Endothelial cell of umbilical vein (primary cell): ENCODE measurements at places on chromosomes 2 and 18. TPM values are rescaled to one million over a fixed set of nuclear protein-coding genes. Genes with fewer than 3 reads are reported as not detected.
A peak's percentile ranks its signal among the peaks of the same experiment; 100 is the strongest.

The LYPD1 gene
- polyA plus RNA-seq: 105 and 121 TPM in 2 replicates

The SLC4A3 gene
- polyA plus RNA-seq: 0.24 and 0.29 TPM in 2 replicates

The GTF3C2 gene
- polyA plus RNA-seq: 59.7 and 68.3 TPM in 2 replicates

DNA sequence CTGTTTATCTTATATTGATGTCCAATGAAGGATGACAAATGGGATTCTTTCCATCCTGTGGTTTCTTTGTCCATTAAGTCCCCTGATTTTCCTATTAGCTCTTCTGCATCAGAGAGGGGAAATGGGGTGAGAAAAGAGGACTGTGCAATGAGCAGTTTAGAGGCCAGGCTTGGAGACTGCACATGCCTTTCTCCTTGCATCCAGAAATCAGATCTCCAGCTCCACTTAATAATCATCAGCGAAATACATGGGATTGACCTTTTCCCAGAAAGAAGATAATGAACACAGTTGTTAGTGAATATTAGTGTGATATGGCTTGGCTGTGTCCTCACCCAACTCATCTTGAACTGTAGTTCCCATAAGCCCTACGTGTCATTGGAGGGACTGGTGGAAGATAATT is 697.4 kb downstream of the CBLN2 start:
- no peak overlapping the region for H3K4me3 ChIP-seq
- no peaks in the 10 kb centered on the region for H3K27me3 ChIP-seq
- no peak overlapping the region for H3K27ac ChIP-seq
- no peak for DNase-seq

GRCh38 chr2:181778621-181779201 is 98.4 kb upstream of the NEUROD1 start:
- no peaks in the 10 kb centered on the region for H3K36me3 ChIP-seq
- peak; percentile 49 for DNase-seq
- no peaks in the 10 kb centered on the region for H3K27me3 ChIP-seq
- peak overlapping the region; percentile 40 for H3K27ac ChIP-seq

DNA sequence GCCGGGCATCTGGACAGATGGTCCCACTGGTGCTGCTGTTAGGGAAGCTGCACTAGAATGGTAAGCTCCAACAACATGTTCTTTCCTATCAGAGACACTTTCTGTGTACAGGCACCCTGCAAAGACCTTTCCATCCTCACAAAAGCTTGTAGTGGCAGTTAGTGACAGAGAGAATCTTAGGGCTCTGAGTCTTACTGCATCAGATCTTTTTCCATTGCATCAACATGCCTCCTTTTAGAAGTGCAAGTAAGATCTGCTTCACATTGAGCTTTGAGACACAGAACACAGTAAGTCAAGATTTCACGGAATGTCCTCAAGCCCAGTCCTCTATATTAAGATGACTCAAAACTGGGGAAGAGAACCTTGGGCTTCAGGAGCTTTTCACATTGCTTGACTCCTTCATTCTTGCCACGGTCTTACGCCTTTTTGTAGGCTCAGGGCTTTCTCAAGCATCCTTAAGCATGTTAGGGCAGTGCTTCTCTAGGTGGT is 52.6 kb downstream of the ARL4C start:
- DNase-seq: no peak
- no peaks in the 10 kb centered on the region for H3K36me3 ChIP-seq

DNA sequence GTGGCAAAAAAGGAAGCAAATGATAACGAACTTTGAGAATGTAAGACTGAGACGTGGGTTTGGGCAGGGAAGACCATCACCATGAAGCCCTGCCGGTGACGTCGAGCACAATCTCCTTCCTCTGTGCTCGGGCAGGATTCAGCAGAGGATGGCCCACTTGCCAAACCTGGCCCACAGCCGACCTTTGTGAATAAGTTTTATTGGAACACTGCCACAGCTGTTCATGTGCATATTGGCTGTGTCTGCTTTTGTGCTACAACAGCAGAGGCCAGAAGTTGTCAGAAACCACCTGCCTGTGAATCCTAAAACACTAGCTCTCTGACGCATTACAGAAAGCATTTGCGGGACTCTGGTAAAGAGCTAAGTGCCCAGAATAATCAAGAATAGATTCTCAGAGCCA is 223.9 kb downstream of the MYT1L start:
- DNase-seq: no peak
- H3K4me1 ChIP-seq: no peaks in the 10 kb centered on the region
- H3K27ac ChIP-seq: no peak overlapping the region
- no peak overlapping the region for H3K4me3 ChIP-seq
- H3K36me3 ChIP-seq: no peaks in the 10 kb centered on the region

GRCh38 chr2:108616318-108616717 is 82.0 kb downstream of the LIMS1 start:
- DNase-seq: no peak
- no peaks in the 10 kb centered on the region for H3K27me3 ChIP-seq
- H3K36me3 ChIP-seq: no peaks in the 10 kb centered on the region
- peak overlapping the region; percentile 43 for H3K27ac ChIP-seq
- H3K4me1 ChIP-seq: peaks cover 61% of the 10 kb centered on the region

DNA sequence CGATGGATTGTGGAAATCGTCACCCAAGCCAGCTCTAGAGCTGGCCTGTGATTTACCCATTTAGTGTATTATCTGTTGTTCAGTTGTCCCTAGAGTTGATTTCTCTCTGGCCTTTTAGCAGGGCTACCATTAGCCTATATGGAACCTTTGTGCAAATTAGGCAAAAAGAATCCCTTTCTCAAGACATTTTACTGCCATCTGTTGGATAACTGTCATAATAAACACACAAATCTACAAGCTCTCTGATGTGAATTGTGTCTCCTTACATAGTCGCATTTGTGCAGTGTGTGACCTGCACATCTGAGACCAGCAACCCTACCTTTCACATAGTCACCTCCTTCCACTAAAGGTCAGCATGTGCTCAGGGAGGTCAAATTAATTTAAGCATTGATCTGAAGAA is 34.0 kb downstream of the LOXHD1 start:
- no peak overlapping the region for H3K27ac ChIP-seq
- H3K36me3 ChIP-seq: no peaks in the 10 kb centered on the region
- H3K4me3 ChIP-seq: no peak overlapping the region
- peaks cover 7% of the 10 kb centered on the region for H3K4me1 ChIP-seq
- H3K27me3 ChIP-seq: no peaks in the 10 kb centered on the region
- no peak for DNase-seq

GRCh38 chr2:88831792-88832248 is 140.3 kb downstream of the RPIA start:
- no peaks in the 10 kb centered on the region for H3K36me3 ChIP-seq
- peak; percentile 23 for DNase-seq
- no peak overlapping the region for H3K27ac ChIP-seq
- no peaks in the 10 kb centered on the region for H3K27me3 ChIP-seq
- peaks cover 22% of the 10 kb centered on the region for H3K4me1 ChIP-seq
- H3K4me3 ChIP-seq: no peak overlapping the region

DNA sequence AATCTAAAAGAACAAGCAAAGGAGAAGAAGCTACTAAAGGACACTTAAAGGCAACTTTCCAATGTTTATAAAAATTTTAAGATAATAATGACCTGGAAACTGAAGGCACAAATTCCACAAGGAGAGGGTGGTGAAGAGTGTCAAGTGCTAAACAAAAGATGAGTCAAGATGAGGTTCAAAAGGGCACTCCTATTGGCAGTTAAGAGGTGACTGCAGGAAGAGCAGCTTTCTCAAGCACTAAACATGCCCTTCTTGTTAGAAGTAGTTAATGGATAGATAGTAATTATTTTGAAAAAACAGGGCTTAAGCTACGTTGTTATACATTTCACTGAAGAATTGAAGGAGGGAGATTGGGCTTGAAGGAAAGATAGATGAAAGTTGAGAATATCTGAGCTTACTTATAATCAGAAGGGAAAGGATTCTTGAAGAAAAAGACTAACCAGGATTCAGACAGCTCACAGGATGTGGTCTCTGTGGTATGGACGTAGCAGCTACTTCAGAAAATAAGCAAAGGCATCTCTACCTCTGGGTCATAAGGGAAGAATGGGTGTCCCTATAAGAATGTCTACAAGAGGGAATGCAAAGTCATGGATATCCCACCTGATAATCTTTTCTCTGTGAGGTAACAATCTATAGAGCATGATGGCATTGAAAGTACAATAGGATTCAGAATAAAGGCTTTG is 454.7 kb upstream of the SLC39A10 start:
- H3K27me3 ChIP-seq: no peaks in the 10 kb centered on the region
- no peak for DNase-seq
- no peaks in the 10 kb centered on the region for H3K4me1 ChIP-seq
- H3K4me3 ChIP-seq: no peak overlapping the region

DNA sequence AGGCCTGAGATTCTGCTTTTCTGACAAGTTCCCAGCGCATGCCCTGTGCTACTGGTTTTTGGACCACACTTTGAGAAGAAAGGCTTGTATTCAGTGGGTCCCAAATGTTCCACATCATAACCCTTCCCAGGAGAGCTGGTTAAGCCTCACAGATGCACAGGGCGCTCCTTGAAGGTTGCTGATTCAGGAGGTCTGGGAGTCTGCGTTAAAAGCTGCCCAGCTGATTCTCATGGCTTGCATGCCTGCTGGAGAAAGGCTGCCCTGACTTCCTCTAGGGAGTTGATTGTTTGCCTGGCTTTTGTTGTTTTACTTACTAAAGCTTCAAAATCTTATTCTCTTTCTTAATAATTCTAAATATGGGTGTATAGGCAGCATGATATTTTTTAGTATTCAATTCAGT is 20.7 kb downstream of the CRYGD start:
- H3K4me3 ChIP-seq: no peak overlapping the region
- H3K27me3 ChIP-seq: no peaks in the 10 kb centered on the region
- no peaks in the 10 kb centered on the region for H3K4me1 ChIP-seq

- H3K27ac ChIP-seq: no peak overlapping the region
- no peaks in the 10 kb centered on the region for H3K4me1 ChIP-seq
- H3K36me3 ChIP-seq: no peaks in the 10 kb centered on the region
- DNase-seq: no peak
- no peak overlapping the region for H3K4me3 ChIP-seq
- H3K27me3 ChIP-seq: no peaks in the 10 kb centered on the region
These were observed 44.2 kb upstream of the TAF1B start for GRCh38 chr2:9799011-9799596.

- H3K4me1 ChIP-seq: no peaks in the 10 kb centered on the region
- H3K27ac ChIP-seq: no peak overlapping the region
- no peaks in the 10 kb centered on the region for H3K27me3 ChIP-seq
These were observed 116.2 kb downstream of the ADCYAP1 start for GRCh38 chr18:1020731-1021344.

DNA sequence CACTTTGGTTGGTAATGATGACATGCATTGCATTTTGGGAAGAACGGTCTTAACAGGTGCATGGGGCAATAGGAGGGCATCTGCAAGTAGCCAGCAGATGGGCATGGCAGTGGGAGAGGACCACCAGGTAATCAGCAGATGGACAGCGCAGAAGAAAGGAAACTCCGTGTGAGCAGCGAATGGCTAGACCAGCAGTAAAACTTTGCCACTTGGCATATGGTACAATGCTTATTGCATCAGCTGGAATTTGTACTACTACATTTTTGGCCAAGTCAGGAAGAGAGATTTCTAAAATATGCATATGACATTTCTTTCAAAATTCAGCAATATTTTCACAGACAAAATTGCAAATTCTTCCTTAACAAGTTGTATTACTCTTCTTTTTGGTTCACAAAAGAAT is 768.5 kb downstream of the LRP1B start:
- H3K36me3 ChIP-seq: no peaks in the 10 kb centered on the region
- no peaks in the 10 kb centered on the region for H3K4me1 ChIP-seq
- H3K4me3 ChIP-seq: no peak overlapping the region
- H3K27ac ChIP-seq: no peak overlapping the region
- DNase-seq: no peak

- H3K36me3 ChIP-seq: no peaks in the 10 kb centered on the region
- DNase-seq: no peak
- H3K4me3 ChIP-seq: no peak overlapping the region
These were observed 107.9 kb downstream of the ALPK2 start for GRCh38 chr18:58520969-58521368.

DNA sequence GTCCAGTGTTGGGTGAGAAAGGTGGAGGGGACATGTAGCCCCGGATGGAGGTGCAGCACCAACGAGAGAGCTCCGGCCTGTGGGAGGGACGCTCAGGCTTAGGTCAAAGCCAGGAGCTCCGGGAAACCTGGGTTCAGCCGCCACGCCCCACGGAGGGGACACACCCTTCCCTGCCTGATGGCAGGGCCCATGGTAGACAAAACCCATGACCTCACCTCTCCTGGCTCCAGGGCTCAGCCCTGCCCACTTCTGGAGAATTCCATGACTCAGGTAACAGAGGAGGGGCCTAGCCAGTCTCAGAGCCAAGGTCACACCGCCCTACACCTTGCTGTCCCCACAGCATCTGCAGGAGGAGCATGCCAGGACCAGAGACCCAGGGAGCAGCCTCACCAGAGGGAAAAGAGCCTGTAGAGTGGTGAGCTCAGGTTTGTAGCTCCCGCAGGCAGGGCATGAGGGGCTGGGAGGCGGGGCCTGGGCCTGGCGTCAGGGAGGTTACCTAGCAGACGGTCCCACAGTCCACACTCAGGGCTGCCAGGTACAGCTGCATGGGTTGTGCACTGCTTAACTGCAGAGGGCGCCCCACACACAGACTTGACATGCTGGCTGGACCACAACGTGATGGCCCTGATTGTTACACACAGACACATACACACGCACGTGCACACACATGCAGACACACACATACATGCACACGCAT is 70.8 kb upstream of the SMAD7 start:
- H3K4me1 ChIP-seq: no peaks in the 10 kb centered on the region
- H3K4me3 ChIP-seq: no peak overlapping the region
- H3K27ac ChIP-seq: no peak overlapping the region
- DNase-seq: peak; percentile 19
- no peaks in the 10 kb centered on the region for H3K36me3 ChIP-seq

DNA sequence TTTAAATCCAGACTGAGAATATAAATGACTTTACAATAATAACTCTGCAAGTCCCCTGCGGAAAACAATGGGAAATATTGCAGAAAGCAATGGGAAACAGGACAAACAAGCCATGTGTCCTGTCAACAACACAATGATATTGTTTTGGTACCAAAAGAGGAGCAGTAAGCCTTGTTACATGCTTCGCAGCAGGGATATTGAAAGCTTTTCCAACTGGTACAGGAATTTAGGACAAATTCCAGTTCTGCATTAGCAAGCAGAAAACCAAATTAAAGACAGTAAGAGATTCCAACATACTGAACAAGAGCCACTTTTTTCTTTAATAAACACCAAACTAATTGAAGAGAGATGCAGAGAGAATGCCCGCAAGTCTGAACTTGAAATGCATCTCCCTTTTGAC is 30.0 kb downstream of the FRZB start:
- no peak overlapping the region for H3K4me3 ChIP-seq
- no peaks in the 10 kb centered on the region for H3K4me1 ChIP-seq
- H3K36me3 ChIP-seq: no peaks in the 10 kb centered on the region
- H3K27ac ChIP-seq: no peak overlapping the region
- H3K27me3 ChIP-seq: peaks cover 17% of the 10 kb centered on the region

DNA sequence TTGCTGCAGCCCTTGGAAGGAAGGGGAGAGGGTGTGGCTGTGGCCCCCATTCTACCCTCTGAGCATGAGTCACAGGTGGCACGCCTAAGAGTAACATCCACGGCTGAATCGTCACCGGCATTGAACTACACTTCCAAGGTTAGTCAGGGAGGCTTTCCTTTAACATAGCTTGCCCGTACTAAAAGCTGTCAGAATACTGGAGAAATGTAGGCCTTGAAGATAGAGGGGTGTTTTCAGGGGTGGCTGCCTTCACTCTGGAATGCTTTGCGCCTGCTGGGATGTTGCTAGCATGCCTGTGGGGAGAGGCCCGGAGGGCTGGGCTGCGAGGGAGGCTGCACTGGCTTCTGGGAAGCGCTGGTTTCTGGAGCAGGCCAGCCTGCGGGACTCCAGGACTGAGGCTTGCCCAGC is 333.7 kb downstream of the AGAP1 start:
- peaks cover 13% of the 10 kb centered on the region for H3K4me1 ChIP-seq
- no peak overlapping the region for H3K4me3 ChIP-seq
- no peaks in the 10 kb centered on the region for H3K27me3 ChIP-seq
- DNase-seq: peak; percentile 41
